ENCODE measurements at places on chromosomes 6 and 20.

- no peak for DNase-seq
These were observed 4.5 kb downstream of the LRRC1 start for GRCh38 chr6:53799340-53799739.

DNA sequence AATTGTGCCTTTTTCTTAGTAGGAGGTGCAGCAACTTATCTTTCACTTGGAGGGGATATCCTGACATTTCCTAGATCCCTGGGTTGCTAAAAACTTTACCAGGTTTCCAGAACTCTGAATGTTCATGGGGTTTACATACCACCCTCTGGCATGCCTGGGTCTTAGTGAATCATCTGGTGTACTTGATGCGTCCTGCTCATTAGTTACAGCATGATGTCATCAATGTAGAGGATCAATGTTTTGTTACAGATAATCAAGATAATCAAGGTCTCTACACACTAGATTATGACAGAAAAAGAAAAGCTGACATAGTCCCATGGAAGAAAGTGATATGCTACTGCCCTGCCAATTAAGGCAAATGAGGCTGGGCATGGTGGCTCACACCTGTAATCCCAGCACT lies 27.0 kb downstream of the FITM2 start:
- no peak for DNase-seq

DNA sequence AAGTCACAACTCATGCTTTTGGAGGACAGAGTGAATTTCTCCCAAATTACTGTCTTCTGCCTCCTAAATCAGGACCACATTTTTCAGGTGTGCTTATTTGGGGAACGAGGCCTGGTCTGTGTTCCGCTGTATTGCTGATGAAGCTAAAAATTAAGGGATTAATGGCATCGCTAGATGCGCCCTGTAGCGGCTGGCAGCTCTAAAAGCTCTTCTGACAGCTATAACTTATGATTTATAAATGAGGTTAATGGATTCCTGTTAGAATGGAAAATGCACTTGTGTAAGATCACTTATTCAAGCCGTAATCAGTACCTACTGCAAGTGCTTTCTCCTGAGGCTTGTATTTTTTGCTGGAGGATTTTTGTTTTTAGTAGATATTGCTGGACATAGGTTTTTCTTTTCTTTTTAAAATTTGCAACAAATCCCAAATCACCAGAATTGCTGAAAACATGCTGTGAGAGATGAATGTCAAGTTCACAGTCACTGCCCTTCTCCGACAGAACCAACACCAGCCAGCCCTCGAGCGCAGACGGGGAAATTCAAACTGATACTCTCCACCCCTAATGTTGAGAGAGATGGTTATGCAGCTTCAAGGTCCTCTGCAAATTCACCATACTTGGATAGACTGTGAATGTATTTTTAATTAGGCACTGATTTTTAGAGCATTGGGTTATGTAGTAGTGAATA lies 49.1 kb downstream of the AKAP12 start:
- no peak for DNase-seq

GRCh38 chr6:8108759-8109539 lies 6.6 kb upstream of the EEF1E1 start:
- no peak for DNase-seq

GRCh38 chr6:12090714-12091113 lies 78.6 kb downstream of the HIVEP1 start:
- no peak for DNase-seq

DNA sequence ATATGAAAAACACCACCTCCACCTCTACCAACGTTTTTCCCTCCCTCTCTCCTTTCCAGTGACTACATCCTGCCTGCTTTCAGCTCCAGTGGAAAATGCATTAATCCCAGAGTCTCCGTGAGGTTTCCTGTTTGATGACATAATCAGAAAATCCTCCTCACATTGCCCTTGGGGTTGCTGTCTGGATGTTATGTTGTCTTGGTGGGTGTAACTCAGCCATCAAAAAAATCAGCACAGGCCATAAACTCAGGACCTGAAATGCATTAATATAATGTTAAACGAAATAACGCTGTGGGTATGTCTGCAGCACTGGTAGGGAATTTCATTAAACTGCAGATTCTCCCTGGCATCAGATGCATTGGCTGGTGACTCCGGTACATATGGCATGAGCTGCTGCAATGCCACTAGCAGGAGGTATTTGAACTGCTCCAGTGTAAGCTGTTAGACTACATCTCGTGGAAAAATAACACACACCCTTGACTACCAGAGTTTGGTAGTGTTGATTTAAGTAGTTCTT lies 297.8 kb downstream of the PRL start:
- DNase-seq, result no peak

DNA sequence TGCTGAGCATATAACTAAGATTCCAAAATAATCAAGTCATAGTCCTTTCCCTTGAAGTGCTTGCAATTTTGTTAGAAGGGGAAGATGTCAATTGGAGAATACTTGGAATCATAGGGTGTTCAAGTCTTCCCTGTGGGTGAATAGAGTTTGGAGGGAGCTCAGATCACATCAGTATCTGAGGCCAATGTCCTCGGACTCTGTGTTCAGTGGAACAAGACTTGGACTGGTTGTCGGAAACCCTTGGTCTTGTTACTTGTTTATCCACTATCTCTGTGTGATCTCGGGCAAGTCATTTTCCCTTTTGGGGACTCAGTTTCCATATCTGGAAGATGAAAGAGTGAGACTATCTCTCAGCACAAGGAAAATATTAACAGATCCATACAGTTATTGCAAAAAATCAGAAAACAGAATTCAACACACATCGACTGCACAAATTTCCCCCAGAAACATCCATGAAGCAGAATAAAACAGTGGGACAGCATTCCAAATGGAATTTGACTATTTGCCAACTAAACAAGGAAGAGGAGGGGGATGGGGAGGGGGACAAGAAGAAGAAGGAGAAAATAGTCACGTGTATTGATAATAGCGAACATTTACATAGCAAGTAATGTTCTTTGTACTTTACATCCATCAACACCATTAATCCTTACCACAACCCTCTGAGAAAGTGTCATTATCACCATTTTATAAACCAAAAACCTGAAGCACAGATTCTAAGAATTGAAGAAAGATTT lies 3.9 kb upstream of the EDEM2 start:
- DNase-seq, result no peak

GRCh38 chr6:53299331-53300005 lies 49.3 kb downstream of the ELOVL5 start:
- DNase-seq, result no peak

GRCh38 chr20:51371720-51372119 lies 170.8 kb downstream of the NFATC2 start:
- DNase-seq, result no peak

GRCh38 chr6:70667711-70668498 lies at the start of gene SMAP1:
TSS of gene SMAP1 (plus strand) at chr6:70667883. CDS start at chr6:70668024, 141 bp downstream.
- peak; percentile 92 for DNase-seq

- DNase-seq, result peak; percentile 42
These were observed 63.9 kb downstream of the CD164 start for GRCh38 chr6:109318328-109318876.

GRCh38 chr6:11722805-11723631 lies 55.6 kb downstream of the ADTRP start:
- DNase-seq, result no peak

GRCh38 chr20:15491575-15491974 lies 1081.7 kb downstream of the KIF16B start:
- no peak for DNase-seq

DNA sequence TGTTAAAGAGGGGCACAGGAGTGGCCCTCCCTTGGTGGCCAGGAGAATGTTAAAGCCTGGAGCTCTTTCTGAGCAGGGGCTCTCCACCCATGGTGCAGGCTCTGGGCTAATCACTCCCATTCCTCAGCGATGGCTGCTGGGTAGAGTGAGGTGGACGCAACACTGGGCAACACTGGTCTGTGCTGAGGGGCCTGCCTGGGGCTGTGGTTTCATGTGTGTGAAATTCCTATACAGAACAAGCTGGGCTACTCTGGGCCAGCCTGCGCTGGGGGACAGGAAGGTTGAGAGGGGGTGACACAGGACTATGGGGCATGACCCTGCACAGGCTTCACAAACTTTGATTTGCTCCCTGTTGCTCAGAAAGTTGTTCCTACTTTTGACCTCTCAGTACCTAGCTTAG lies 392.6 kb downstream of the ZFAND3 start:
- no peak for DNase-seq

GRCh38 chr20:50527068-50527605 lies 17.0 kb downstream of the PTPN1 start:
- no peak for DNase-seq

DNA sequence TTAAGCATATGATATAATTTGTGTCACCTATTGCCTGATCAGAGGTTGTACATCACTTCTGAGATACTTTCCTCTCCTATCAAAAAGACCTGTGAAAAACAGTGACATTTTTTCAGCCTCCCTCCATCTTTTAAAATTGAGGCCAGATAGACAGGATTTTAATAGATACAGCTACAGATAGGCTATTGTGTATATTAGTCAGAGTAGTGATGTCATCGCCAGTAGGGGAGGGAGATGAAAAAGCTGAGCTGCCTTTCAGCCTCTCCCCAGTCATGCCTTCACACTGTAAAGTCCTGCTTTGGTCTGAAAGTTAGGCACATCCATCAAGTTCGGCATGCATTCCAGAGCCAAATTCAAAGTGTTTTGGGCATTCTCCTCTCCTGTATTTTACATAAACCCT lies 7.9 kb upstream of the PABPC1L start:
- no peak for DNase-seq

GRCh38 chr6:157757430-157758403 lies 65.3 kb upstream of the SNX9 start:
- DNase-seq, result no peak

- DNase-seq, result no peak
These were observed 55.7 kb upstream of the PHACTR2 start for GRCh38 chr6:143621876-143622605.

- no peak for DNase-seq
These were observed 6.6 kb downstream of the ZNF335 start for GRCh38 chr20:45965169-45966002.

GRCh38 chr6:132268209-132268608 lies 133.1 kb downstream of the MOXD1 start:
- DNase-seq, result no peak

DNA sequence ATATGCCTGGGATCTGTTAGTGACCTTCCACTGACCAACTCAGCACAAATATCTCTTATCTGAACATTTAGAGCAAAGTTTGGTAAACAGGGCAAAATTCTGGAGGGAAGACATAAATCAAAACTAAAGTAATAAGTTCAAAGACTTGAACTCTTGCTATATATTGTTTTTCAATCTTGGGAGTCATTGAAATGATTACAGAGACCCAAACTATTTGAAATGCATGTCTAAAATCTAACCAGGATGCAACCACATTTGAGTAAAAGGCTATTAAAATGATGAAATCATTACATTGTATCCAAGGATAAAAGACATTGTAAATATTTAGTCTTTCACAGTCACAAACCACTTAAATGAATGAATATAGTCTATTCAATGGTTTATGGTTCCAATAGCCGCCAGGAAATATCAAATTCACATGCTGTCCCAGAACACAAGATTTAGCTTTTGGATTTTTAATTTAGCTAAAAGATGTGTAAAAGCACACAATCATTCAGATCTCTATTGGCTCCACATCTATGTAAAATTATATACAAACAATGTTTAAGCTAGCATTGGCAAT lies 256.6 kb upstream of the EPHA7 start:
- no peak for DNase-seq

GRCh38 chr20:38217791-38218565 lies 42.6 kb downstream of the KIAA1755 start:
- no peak for DNase-seq

DNA sequence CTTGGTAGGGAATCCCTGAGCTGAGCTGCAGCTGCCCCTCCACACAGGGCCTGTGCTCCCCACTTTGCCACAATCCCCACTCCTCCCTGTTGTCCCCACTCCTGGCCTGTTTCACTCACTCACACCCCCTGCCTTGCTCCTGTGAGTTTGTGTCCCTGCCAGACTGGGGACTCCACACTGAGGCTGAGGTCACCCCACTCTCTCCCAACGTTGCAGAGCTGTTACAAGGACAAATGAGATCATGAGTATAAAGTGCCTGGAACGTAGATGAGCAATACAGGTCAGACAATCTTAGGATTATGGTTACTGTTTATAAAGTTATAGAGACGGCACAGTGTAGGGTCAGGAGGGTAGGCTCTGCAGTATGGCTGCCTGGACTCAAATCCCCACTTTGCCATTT lies 426.0 kb upstream of the SULF2 start:
- no peak for DNase-seq

GRCh38 chr6:20467437-20467836 lies 65.8 kb downstream of the E2F3 start:
- DNase-seq, result no peak

- DNase-seq, result no peak
These were observed 232.3 kb downstream of the GMPR start for GRCh38 chr6:16470502-16471221.

DNA sequence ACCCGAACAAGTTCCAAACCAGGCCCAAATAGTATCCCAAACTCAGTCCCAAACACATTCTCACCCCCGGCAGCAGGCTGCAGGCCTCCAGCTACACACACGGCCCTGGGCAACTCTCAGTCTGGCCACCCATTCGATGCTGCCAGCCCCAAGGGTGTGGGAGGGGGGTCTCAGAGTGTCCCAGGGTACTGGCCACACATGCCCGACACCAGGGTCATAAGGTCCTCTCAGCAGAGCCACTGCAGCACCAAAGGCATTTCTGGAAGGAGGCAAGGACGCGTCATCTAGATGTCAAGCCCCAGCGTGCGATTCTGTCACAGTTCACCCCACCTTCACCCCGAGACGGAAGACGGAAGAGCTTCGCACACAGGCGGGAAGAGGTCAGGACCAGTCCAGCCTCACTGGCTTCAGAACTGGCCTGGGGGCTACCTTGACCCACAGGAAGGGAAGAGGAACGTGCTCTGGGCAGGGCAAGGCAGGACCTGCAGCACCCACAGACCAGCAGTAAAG lies 9.5 kb downstream of the MYL9 start:
- DNase-seq, result no peak

DNA sequence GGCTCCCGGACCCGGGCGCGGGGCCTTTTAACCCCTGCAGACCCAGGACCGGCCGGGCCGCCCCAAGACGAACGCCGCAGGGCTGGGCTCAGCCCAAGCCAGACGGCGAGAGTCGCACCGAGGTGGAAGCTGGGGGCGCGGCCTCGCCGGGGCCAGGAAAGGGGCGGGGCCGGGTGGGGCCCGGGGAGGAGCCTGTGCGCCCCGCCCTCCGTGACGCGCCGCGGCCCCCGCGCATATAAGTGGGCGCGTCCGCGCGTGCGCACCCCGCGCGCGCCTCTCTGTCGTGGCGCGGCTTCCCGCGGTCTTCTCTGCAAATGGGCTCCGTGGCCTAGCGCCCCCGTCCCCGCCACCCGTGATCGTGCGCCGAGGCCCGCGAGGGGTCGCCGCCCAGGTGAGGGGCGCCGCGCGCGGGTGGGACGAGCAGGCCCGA lies at the start of gene PPDPF:
Gene PPDPF (plus strand): TSS at position 262 of the 430 bp plus-strand sequence. CDS start 544 bp downstream, outside the sequence.
- DNase-seq, result no peak

DNA sequence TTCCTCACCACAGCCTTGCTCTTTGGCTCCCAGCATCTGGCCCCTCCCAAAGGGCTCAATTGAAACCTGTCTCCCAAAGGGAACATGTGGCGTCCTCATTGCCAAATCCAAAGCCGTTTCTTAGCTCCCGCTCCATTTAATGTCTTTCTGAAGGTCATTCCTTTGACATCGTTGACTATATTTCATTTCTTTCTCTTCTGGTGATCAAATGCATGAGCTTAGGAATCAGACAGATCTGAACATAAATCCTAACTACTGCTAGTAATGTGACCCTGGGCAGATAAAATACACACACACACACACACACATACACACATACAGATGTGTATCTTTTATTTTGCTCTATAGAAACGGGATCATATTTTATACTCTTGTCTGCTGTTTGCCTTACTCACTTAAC lies 964.7 kb upstream of the FLRT3 start:
- DNase-seq, result no peak
